ENCODE measurements at places on chromosomes 3 and 15.
A peak's percentile ranks its signal among the peaks of the same experiment; 100 is the strongest.

DNA sequence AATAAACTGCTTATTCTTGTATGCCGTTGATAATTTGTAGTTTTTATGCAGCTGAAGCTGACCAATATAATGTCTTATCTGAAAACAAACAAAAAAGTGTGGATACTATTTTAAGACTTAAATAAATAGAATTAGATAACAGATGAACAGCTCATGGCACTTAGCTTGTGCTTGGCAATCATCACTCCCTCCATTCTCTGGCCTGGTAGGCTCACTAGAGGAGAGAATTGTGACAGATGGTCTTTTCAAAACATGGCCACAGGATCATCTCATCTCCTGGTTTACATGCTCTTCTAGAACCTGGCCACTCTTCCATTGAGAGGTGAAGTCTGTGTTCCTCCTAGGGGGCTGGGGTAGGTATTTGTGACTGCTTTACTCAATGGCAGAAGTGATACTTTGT lies 58.4 kb upstream of the RBP1 start:
- DNase-seq, result no peak

GRCh38 chr3:145857956-145858355 lies 303.0 kb downstream of the PLOD2 start:
- DNase-seq, result no peak

DNA sequence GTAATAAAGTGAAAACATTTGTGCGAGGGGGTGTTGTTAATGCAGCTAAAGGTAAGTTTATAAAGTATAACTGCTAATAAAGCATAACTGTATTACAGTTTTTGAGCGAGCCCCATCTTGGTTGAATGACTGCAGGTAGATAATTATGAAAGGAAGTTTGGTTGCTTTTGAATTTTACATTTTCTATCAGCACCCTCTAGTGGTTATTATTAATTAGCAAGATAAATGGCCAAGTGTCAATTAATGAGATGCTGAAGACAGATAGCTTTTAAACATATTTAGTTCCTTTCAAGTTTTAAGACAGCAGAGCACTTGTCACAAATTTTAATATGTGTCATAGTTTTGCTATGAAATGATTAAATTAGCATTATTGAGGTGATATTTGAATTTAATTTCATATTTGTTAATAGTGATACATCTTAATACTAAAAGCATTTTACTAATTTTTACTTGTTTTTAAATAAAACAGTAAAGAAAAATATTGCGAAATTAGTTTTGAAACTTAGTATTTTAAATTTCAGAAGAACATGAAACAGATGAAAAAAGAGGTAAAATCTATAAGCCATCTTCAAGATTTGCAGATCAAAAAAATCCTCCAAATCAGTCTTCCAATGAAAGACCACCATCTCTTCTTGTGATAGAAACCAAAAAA lies 15.1 kb downstream of the U2SURP start:
- DNase-seq, result no peak

DNA sequence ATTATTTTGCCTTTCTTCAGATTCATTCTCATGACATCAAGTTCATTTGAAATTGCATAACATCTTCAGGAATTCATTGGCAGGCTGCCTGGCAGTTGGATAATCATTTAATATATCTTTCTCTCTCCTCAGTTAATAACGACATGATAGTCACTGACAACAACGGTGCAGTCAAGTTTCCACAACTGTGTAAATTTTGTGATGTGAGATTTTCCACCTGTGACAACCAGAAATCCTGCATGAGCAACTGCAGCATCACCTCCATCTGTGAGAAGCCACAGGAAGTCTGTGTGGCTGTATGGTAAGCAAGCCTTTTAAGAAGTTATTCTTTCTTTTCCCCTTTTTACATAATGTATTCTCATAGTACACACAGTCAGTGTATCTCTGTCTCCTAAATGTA lies 38.2 kb downstream of the TGFBR2 start:
- DNase-seq, result peak; percentile 78

DNA sequence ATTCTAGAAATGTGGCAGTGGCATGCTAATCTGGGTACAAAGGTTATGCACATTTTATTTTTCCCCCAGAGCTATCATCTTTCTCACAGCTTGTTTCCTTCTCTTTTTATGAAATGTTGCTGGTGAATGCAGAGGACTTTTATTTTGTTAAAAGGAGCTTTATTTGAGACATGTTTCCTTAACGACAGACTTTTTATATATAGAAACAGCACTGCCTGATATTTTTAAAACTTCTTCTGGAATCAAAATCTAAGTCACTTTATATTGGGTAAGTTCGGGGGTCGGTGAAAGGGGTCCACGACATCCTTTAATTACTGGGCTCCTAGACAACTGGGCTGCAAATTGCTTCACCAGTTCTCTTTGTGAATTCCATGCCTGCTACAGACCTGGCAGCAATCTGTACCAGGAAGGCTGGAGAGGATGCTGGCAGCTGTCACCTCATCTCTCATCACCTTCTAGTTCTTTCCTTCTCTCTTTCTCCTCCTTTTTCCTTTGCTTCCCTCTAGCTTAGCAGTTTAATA lies 464.7 kb downstream of the PDCD6IP start:
- no peak for DNase-seq

DNA sequence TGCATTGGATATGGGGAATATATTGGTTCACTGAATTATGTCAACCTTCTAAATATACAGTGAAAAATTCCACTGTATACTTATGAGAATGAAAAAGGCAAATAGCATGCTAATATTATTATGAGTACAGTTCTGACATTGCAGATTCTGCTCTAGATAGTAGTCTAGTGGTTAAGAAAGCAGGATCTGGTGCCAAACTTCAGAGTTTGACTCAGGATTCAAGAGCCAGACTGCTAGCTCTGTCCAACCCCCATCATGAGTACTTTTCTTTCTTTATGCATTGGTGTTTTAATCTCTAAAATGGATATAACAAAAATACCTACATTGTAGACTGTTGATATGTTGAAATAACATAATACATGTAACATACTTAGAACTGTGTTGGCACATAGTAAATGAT lies 57.3 kb upstream of the PLSCR4 start:
- no peak for DNase-seq

- no peak for DNase-seq
Measured at GRCh38 chr3:197103766-197104165, 74.1 kb upstream of the MELTF start.

- DNase-seq, result no peak
Measured at GRCh38 chr3:137191133-137191923, 233.5 kb downstream of the IL20RB start.

DNA sequence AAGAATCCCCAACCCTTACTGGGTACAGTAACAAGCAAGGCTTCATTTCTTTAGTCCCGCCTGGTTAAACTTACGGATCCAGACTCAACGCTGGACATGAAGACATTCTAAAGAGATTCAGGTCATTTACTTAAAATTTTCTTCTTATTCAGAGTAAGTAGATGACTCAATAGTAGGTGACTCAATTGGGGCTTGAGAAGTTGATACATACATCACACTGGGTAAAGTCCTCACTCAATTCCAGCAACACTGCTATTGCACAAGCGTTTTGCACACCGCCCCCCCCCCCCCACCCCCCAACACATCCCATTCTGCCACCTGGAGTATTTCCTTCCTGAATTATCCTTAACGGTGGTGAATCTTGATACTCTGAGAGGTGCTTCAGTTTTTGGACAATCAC lies 610.0 kb downstream of the FOXP1 start:
- DNase-seq, result peak; percentile 6

DNA sequence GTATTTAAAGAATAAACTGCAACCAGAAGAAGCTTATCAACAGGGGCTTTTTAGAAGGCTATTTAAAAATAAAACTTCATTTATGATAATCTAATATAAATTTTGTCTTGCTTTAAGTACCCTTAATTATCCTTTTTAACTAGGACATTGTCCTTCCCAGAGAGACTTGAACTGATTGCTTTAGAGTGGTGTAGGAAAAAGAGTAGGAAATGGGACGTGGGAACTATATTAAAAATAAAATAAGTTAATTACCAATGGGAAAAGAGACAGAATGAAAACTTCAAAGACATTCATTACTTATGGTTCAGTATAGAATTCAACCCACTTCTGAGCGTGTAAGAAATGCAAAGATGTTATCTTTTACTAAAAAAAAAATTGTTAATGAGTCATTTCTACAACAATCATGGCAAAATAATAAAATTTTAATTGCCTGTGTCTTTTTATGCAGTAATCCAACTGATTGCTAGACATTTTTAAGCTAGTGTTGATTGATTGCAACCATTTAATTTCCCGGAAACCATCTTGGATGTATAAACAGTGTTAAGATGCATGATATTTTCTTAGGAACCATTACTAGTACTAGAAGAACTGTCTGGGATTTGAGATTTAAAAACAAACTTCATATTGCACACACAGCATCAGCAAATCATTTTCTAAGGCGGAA lies 298.8 kb upstream of the UMPS start:
- no peak for DNase-seq

GRCh38 chr15:52117549-52117948 lies 5.0 kb upstream of the BCL2L10 start:
- no peak for DNase-seq

DNA sequence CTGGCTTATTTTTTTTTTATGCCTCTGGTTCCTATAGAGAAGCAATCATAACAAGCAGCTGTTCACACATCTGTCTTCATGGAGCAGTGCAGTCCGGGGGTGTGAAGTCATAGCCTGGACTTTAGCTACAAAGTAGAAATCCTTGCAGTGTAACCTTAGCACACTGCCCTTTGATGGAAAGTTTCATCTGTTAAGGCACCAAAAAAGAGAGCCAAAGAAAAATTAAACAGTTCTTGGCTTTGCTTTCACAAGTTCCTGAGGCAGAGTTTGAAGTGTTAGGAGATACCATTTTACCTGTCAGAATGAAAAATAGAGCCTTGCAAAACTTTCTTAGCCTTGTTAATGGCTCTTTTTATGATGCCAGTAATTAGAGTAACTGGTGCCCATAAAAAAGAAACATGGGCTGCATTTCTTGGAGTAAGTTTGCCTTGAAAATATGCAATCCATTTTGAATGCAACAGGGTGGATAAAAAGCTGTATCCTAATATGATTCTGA lies 84.1 kb downstream of the PIK3R4 start:
- DNase-seq, result no peak

DNA sequence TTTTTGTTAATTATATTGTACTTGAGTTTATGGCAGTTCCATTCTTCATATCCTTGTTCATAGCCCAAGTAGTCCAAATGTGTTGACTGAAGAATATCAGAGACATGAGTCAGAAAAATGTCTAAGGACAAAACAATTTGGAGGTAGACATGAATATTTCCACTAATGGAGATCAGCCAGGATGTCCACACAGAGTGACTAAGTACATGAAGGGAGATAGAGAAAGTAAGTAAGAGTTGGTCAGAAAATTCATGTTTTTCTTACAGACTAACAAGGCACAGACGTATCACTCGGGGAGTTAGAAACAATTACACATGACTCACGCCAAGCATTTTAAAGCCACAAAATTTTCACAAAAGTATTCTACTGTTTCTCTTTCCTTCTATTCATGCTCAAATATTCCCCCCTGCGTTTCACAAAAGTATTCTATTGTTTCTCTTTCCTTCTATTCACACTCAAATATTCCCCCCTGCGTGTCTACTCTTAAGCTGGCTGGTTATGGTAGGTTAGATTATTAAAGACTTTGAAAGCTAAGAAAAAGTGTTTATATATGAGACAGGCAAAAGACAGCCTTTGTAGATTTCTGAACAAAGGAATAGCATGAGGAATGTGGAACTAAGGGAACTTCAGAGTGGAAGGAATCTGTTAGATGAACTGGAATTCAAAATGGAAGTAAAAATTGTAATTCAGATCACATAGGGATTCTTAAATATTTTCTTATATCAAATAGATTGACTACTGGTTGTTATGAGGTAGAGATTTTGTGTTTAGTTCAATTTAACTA lies 648.7 kb upstream of the CCDC54 start:
- DNase-seq, result no peak

- DNase-seq, result no peak
Measured at GRCh38 chr3:169722724-169723123, 42.1 kb downstream of the TERC start.

DNA sequence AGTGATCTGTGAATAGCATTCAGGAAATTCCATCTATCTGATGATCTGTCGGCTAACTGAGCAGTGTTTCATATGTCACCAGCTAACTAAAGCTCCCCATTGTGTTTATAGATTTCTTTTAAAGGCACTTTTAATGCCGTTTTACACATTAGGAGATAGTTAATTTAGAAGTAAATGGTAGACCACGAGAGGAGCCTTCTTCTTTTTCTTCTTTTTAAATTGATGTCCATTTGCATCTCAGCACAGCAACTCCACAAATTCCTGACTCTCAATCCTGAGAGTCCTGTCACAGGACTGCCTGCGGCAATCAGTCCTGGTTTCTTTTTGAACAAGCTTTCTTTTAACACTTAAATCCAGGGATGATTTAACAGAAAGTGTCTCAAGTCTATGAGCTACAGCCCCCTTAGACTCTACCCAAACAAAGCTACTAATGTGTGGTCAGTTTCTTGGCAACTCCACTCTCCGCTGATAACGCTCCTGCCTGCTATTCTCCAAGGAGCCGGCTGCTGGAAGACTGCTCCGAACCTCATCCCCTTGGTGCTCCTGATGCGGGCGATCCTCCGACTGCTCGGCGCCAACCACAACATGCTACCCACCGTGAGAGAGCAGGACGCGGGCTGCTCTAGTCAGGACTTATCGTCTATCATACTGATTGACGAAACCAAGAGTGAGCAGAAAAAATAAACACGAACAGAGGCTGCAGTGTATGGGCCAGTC lies 421.4 kb downstream of the MECOM start:
- no peak for DNase-seq

DNA sequence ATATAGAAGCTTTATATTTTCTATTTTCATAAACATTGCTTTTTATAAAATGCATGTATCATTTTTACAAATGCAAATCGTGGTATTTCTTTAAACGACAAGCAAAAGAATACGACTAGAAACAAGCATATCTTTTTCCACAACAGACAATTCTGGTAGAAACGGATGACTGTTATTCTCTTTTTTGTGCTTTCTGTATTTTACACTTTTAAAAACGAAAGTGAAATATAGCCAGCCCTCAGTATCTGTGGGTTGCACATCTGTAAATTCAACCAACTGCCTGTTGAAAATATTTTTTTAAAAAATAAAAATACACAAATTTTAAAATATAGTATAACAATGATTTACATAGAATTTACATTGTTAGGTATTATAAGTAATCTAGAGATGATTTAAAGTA lies 61.3 kb downstream of the PRTG start:
- no peak for DNase-seq

- DNase-seq, result no peak
Measured at GRCh38 chr15:45550436-45550835, 27.9 kb upstream of the SLC30A4 start.

DNA sequence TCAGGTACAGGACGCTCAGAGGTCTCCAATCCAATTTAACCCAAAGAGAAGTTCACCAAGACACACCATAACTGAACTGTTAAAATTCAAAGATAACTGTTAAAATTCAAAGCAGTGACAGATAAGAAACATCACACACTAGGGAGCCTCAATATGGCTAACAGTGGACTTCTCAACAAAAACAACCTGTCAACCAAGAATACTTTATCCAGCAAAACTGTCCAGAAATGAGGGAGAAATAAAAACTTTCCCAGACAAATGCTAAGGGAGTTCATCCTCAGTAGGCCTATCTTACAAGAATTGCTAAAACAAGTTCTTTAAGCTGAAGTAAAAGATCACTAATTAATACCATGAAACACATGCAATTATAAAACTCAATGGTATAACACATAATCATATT lies 36.3 kb upstream of the MYLK start:
- no peak for DNase-seq

GRCh38 chr3:167198949-167199600 lies 181.0 kb downstream of the ZBBX start:
- no peak for DNase-seq

Measured in bone marrow (tissue), 2 donors.